ENCODE measurements at places on chromosomes 6 and 20.

DNA sequence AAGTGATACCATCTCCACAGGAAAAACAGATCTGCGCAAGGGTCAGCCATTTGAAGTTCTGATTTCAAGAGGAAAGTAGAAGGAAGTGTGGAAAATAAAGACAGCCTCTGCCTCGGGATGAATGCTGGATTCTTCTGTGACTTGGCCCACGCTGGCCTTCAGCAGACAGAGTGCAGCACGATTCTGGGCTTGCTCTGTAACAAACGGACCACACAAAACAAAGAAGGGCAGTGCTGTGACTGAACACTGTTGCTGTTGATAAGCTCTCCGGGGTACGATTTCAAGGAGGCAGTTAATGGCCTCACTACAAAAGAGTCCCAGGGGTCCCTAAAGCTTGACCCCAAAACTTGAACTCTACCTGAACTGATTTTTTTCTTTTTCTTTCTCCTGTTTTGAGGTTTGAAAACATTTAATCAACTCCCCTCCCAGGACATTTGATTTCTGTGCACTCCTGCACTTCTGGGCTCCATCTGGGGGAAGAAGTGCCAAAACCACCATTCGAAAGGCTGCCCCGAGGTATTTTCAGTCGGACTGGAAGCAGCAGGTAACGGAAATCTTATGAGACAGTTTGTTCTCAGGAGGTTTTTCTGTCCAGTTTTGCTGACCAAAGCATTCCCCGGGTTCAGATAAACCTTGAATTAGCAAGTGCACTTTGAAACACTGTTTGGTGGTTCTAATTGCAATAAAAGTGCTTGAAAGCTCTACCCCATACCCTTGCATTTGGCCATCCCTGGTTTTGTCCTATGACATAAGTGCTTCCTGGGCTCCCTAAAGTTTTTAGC is 189.6 kb downstream of the MYLK4 start:
- no peak for DNase-seq

DNA sequence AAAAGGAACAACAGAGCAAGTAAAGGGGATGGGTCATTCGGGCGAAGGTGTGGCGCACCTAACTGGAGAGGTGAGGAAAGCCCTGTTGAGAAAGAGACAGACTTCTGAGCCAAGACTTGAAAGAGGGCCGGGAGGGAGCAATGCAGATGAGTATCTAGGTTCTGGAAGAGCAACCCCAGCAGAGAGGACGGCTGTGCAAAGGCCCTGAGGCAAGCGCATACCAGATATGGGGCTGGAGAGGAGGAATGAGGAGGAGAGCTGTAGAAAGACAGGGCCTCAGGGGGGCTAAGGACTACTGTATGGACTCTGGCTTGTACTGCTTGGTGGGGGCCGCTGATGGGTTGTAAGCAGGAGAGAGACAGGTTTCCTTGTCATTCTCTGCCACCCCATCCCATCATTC is 21.9 kb downstream of the TRERF1 start:
- DNase-seq, result no peak

DNA sequence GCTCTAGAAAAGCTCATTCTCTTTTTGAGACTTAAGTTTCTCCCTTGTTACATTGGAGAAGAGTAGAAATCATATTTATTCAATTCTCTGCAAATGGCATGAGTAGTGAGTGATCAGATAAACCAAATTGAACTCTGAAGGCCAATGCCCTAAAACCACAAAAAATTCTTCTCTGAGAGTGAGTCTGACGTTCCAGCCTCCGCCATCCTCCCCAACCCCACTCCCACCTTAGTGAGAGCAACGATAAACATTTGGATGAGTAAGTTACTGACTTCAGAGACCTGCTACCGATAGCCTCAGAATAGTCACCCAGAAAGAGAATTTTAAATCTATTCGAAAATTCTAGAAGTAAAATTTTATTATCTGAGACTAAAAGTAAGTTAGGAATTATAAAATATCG is 94.6 kb downstream of the TFAP2A start:
- no peak for DNase-seq

- no peak for DNase-seq
These were observed 49.7 kb upstream of the ARMH2 start for GRCh38 chr6:24848461-24848860.

DNA sequence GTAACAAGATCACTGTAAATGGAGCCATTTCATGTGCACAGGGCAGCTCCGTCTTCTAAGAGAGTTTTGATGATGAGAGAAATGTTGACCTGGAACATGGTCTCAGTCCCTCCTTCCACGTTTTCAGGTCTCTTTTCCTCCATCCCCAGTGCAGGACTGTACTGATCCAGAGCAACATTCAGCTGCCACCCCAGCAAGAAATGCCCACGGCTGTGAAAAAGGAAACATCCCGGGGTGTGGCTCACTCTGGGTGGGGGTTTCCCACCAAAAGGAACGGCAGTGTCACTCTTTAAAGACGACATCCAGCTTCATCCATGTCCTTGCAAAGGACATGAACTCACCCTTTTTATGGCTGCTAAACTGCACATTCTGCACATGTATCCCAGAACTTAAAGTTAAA is 92.6 kb downstream of the ERMARD start:
- DNase-seq, result no peak

- no peak for DNase-seq
These were observed 87.4 kb upstream of the ID4 start for GRCh38 chr6:19749722-19750121.

DNA sequence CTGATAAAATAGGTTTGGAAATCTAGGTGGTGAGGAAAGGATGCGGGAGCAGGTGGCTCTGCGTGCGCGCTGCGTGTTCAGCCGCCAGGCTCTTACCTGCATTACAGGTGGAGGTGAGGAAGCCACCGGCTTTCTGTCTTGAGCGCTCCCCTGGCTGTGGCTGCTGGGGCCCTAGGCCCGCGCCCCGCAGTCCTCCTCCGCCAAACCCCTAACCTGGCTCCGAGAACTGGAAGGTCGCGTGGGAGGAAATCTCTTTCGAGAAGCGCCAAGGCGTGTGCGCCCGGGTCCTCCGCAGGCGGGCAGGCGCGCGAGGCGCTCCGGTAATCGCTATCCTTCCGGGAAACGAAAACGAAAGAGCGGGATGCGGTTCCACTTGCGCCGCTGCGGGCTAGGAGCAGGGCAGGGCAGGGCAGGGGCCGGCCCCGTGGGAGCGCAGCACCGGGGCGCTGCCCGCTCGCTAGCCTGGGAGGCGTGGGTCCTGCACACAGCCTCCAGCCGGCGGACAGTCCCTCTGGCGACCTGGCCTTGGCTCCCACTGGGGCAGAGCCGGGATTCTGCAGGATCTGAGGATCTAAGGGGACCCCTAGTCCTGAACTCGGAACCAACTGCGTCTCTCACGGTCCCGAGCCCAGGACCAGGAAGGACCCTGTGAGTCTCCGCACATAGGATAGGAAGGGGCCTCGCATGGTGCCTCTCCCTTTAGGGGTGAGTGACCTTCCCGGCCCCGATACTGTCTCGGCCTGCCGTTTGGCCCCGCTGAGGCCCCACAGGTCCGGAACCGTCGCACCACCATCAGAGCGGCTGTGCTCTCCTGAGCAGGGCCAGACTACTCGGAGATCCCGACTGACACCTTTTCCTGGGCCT is at the start of gene ETV7:
ETV7 (minus strand) TSS at position 230 of the 864 bp plus-strand sequence; CDS start at position 102, 128 bp downstream.
- no peak for DNase-seq

- DNase-seq, result no peak
These were observed 55.4 kb upstream of the TBXT start for GRCh38 chr6:166223079-166223478.

DNA sequence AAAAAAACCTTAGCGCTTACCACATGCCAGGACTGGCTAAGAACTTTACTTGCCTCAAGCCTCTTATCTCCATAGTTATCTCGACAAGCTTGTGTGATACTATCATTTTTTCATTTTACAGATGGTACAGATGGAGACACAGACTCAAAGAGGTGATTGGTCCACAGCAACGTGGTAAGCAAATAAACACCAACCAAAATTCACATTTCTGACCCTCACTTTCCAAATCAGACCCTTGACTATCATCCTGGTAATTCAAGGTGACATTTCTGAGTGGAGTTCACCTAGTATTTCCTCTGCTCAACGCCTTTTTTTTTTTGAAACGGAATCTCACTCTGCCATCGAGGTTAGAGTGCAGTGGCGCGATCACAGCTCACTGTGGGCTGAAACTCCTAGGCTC is 25.9 kb upstream of the ILRUN start:
- DNase-seq, result no peak

- no peak for DNase-seq
These were observed 138.0 kb downstream of the FOXO3 start for GRCh38 chr6:108698593-108699289.

- DNase-seq, result no peak
These were observed 32.7 kb downstream of the SAYSD1 start for GRCh38 chr6:39082310-39082709.

DNA sequence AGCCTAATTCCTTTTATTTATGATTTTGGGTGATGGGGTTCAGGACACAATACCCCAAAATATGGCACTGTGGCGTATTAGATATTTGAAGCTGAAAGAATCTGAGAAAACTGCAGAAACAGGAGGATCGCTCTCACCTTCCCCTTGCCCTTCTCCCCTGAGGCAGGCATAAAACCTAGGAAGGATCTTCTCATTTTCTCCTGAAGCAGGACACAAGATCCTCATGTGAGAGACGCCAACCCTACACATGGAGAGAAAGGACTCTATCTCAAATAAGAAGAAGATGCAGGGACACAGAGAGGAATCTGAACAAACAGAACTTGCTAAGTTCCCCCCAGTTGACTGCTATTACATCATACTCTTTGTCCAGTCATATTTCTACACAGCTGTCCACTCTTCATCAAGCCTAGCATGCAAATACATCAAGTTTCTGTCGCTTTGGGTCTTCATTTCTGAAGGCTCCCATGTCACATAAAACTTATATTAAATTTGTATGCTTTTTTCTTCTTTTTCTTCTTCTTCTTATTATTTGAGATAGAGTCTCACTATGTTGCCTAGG is 109.0 kb downstream of the DTNBP1 start:
- DNase-seq, result no peak

DNA sequence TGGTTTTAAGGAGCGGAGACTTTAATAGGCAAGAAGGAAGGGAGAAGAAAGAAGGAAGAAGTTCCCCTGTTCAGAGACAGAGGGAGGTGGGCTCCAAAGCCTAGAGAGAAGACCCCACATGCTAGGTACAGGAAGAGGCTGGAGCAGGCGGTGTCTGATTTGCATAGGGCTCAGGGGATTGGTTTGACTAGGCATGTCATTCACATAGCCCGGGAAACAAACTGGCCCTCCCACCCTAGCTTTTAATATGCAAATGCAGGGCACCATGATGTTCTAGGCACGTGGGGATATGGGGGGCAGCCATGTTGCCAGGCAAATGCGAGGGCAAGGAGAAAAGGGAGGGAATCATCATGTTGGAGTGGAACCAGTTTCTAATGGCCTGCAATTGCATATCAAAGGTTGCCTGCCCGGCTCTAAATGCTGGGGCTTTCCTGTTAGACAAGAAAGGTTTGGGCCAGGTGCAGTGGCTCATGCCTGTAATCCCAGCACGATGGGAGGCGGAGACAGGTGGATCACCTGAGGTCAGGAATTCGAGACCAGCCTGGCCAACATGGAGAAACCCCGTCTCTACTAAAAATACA is 34.3 kb upstream of the AGPAT4 start:
- DNase-seq, result no peak

DNA sequence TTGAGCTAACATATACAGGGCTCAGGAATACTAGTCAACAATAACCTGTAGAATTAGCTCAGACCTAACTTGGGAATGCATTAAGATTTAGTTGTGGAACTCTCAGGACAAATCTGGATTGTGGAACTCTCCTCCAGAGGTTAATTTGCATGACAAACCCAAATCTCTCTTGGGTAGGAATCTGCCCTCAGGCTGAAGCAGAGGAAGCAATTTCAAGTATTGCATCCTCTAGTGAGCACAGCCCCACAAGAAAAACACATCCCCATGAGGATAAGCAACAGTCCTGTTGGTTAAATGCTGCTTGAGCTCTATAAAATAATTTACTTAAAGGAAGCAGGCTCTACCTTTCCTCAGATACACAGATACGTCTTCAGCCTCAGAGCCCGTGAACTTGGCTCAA is 170.9 kb upstream of the STXBP5 start:
- no peak for DNase-seq

DNA sequence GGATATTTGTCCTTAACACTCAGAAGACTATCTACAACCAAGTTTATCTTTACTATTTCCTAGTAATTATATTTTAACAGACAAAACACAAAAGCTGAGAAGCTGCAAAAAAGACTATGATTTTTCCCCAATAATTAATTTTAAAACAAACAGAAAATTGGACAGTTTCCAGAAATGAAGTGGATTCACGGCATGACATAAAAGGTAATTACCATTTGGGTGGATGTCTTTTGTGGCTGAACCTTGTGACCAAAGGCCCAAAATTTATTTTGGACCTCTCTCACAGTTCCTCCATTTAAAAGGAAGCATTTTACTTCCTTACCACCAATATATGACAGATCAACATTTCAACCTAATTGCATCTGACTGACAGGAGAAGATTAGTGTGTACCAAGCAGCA is 90.2 kb downstream of the GMDS start:
- DNase-seq, result no peak

DNA sequence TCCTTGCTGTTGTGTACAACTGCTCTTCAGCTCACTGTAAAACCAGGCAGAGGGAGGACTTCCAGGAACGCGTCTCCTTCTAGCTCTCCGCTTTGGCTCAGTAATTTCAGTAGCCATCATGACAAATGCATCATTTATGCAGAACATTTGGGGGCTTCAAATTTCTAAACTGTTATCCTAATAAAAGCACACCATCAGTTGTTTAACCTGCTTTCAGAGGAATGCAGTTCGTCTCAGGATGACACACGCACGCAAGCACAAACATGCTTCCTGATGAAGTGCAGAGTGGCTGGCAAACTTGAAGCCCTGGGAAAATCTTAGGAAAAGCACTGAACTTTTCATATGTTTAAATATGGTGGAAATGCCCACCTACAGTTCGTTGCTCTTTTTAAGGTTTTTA is 24.4 kb downstream of the SLC22A23 start:
- DNase-seq, result no peak

GRCh38 chr6:32128751-32129296 is 778 bp upstream of the ATF6B start:
- DNase-seq, result no peak

- DNase-seq, result no peak
These were observed 220.4 kb downstream of the FARS2 start for GRCh38 chr6:5481750-5482149.

DNA sequence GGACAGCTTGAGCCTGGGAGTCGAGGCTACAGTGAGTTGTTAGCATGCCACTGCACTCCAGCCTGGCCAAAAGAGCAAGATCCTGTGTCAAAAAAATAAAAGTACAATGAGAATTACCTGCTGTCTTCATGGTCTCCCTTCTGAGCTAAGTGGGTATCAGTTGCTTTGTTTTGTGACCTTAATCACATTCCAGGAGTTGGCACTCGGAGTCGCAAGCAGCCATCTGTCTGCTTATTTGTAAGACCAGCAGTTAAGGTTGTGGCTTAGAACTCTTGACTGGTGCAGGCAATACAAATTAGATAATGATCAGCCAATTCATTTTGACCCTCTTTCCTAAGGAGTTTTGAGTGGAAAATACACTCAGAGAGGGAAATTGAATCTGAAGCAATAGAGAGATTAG is 114.0 kb downstream of the MYO6 start:
- DNase-seq, result no peak

DNA sequence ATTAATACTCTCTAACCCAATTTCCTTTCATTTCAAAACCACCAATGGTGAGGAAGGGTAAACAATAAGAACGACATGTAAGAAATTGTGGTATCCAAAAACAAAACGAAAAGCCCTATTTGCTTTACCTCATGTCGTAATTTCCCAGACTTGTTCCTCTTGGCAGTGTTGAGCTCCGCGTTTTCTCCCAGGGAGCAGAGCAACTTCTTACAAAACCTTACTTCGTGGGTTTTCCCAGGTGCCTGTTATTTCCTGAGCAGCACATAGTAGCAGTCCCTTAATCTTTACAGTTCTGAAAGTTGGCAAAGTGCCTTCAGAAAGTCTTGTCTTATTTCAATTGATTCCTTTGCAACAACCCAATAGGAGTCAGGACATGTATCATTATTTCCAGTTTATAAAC is 207.9 kb upstream of the MARCKS start:
- DNase-seq, result no peak
